ENCODE measurements at places on chromosomes 2 and 18.
A peak's percentile ranks its signal among the peaks of the same experiment; 100 is the strongest.

DNA sequence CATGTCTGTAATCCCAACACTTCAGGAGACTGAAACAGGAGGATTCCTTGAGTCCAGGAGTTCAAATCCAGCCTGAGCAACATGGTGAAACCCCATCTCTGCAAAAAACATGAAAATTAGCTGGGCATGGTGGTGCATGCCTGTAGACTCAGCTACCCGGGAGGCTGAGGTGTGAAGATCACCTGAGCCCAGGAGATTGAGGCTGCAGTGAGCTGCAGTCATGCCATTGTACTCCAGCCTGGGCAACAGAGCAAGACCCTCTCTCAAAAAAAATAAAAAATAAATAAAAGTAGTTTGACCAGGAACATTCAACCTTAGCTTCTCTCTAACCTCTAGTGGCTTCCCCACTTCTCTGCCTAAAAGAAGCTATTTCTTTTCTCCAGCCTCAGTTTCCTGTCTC is 23.8 kb downstream of the SH3BP4 start:
- no peak for DNase-seq

DNA sequence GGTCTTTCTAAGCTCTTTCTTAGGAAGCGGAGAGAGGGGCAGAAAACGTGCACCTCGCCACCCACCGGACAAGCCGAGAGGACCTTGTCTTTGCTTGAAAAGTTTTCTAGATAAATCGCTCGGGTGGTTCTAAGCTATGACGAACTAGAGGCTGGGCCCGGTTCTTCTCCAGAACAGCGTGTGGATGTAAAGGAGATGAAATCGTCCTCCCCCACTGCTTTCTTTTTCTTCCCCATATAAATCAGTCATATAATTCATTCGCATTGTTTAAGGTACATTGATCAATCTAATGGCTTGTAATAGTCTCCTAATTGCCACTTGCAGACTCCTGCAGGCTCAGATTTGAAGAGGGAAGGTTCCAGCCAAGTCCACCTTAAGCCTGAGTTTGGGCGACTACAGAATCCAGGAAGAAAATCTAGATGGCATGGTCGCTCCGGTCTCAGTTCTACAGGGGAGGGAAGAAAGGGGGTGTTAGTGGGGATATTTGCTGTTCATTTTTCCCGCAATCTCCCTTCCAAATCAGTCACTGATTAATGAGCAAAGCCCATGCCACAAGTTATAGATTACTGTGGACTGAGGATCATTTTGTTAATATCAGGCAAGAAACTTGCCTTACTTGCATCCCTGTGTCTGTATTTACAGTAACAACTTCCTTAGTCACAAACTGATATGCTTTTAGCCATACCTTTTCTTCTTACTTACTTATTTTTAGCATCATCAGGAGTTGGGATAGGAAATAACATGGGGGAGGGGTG is 5.6 kb upstream of the SP9 start:
- DNase-seq: no peak

DNA sequence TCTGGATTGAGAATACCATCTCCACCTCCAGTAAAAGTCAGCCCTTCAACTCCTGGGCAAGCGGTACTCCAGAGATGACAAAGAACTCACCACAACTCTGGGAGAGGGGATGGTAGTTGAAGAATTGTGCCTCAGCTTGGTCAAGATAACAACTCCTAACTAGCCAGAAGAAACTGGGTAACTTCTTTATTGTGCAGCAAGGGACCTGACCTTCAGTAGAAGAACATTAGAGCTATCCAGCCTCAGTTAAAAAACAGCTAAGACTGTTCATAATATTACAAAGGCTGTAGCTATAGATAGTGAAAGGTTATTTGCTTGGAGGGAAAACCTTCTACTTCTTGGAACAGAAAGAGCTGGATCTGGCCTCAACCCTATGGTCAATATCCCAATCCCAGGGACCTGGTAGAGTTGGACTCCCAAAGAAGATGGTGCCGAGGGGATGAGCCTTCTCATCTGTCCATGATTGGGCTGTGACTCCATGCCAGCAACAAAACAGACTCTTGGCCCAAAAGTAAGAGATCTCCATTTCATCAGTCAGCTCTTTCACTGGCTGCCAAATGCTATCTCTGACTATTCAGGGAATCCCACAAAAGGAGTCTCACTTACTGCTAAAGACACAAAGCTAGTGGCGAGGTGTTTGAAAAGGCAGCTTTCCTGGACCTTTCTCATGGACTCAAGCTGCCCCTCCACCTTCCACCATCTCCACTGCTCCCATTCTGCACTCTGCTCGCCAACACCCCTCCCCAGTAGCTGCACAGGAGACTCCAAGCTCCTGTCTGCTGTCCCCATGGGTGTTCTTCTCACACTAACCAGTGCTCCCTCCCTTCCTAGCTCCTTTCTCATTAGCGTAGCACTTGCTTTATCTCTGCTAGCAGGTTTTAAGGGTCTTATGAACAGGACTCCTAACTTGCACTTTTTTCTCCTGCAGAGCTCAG is 145.8 kb downstream of the CAPN13 start:
- no peak for DNase-seq

DNA sequence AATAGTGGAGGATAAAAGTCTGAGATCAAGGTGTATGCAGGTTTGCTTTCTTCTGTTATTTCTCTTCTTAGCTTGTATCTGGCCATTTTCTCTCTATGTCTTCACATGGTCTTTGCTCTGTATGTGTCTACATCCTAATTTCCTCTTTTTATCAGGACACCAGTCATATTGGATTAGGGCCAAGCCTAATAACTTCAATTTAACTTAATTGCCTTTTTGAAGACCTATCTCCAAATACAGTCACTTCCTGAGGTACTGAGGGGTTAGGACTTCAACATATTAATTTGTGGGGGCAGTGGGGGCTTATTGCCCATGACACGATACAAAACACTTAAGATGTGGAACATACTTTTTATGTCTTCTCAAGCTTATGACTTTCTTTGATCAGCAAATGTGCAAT is 632.9 kb upstream of the CELF4 start:
- DNase-seq: no peak

DNA sequence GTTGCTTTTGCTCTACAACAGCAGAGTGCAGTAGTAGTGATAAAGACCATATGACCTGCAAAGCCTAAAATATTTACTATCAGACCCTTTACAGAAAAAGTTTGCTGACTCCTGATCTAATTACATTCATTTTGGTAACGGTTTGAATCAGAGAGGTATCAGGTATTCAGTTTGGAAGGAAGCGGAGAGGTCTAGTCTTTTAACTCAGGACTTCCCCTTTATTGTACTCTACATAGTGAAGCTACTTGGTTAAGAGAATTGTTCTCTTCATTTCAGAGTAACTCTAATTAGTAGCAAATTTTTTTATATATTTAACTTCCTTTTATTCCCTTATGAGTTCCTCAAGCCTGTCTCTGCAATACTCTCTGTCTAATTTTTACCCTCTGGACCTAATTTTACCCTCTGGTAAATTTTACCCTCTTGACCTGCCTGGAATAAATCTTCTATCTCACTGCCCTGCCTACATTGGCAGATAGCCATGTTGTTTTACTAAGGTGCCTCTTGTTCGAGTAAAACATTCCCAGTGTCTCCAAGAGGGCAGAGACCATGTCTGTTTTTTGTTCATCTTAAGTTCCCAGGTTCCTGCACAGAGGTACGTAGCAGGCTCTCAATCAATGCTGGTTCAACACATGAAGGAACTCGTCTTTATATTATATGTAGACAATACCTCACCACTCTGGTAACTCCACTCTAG is 170.6 kb downstream of the DNAH6 start:
- DNase-seq: no peak

- no peak for DNase-seq
Measured at GRCh38 chr2:176885001-176885643, 327.5 kb upstream of the HNRNPA3 start.

DNA sequence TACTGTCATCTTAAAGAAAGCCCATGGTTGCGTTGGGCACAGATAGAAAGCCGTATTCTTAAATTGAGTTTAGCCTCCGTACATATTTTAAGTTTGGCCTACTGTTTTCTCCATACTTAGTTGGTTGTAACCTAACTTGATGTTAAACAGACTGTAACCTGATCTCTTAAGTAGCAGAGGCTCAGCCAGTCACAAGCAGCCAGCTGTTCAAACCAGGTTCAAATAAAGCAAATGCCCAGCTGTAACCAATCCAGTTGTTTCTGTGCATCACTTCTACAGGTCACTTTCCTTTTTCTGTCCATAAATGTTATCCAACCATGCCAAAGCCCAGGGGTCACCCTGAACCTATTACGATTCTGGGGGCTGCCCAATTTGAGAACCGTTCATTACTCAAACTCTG is 10.0 kb upstream of the THADA start:
- DNase-seq: no peak

GRCh38 chr2:2561346-2562095 is 230.4 kb upstream of the MYT1L start:
- no peak for DNase-seq

GRCh38 chr2:115234737-115235136 is 792.3 kb downstream of the DPP10 start:
- no peak for DNase-seq

- DNase-seq: peak; percentile 55
Measured at GRCh38 chr18:3397031-3397750, 52.8 kb upstream of the TGIF1 start.

- peak; percentile 12 for DNase-seq
Measured at GRCh38 chr2:118834440-118834810, 13.0 kb downstream of the EN1 start.

DNA sequence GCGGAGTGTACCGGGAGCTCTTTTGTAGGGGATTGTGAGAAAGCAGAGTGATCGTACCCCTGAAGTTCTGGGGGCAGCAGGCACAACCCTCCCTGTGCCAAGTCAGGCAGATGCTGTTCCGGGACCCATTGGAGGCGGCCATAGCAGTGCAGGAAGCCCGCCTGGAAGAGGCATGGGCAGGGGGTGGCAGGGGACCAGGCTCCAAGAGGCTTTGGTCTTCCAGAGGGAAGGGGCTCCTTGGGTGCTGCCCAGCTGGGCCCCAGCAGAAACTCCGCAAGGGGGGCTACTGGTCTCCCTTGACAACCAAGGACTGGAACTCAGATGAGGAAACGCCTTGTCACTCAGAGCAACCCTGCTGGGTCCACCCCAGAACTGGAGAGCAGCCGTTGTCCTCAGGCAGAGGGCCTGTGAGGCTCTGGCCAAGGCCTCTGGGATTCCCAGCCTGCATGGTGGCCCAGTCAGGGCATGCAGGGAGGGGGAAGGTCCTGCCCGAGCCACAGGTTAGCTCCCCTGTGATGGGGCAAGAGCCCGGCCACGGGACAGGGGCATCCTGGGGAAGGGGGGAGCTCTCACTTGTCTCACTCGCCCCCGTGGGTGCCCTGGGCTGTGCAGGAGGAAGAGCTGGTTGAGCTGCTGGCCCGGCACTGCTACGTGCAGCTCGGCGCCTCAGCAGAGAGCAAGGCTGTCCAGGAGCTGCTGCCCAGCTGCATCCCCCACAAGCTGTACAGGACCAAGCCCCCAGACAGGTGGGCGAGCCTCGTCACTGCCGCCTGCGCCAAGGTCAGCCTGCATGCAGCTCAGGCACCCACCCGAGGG is 21.0 kb upstream of the GPR17 start:
- no peak for DNase-seq

DNA sequence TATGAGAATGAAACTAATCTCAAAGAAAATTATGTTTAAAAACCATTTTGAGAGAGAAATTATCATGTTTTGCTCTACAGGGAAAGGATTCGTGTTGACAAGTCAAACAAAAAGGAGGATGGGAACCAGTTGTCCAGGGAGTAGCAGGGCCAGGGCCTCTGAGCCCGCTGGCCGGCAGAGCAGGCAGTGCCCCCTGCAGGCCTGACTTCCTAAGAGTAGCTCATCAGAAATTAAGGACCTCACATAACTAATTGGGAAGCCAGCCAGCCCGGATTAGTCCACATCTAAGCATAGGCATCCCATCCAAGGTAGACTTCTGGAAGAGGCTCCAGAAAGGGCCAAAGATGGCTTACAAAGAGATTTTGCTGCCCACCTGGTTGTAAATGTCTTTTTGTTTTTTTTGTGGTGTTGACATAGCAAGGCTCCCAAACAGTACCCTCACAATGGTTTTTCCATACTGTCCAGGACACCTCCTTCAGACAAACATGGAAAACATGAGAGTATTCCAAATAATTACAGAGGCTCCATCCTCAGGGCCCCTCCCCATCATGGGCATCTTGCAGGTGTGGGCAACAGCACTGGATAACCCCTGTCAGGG is 241.2 kb upstream of the TANK start:
- no peak for DNase-seq

GRCh38 chr2:239722760-239723470 is 302.2 kb downstream of the NDUFA10 start:
- no peak for DNase-seq

DNA sequence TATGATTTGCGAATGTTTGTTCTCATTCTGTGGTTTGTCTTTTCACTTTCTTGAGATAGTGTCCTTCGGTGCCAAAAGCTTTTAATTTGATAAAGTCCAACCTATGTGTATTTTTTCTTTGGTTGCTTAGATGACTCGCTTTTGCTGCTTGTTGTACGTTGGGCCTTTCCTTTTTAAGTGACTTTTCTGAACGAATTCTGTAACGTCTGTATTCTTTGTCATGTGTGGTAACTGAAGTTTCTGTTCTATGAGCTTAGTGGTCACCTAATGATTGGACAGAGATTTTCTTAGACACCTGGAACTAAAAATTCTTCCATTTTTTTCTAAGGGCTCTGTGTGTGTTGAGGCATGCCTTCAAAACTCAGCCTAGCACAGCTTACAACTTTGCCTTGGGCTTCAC is 19.6 kb upstream of the PROKR1 start:
- DNase-seq: no peak

GRCh38 chr2:40591774-40592173 is 139.9 kb upstream of the SLC8A1 start:
- no peak for DNase-seq

DNA sequence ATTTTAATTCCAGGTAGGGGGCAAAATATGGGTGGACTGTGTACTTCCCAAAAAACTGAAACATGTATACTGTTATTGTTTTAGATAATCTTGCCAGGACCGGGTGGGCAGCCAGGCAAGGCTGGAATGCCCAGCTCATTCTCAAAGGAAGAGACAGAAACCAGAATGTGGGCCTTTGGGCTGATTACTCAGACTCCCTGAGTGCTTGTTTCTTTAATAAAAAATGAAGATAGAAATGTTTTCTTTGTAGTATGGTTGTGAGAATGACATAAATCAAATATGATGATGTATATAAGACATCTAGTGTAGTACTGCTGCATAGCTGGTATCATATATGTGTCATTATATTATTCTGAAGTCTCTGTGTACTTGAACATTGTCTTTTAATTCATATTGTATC is 231.6 kb upstream of the NT5C1B start:
- no peak for DNase-seq

- no peak for DNase-seq
Measured at GRCh38 chr2:176566961-176567360, 297.7 kb downstream of the MTX2 start.

DNA sequence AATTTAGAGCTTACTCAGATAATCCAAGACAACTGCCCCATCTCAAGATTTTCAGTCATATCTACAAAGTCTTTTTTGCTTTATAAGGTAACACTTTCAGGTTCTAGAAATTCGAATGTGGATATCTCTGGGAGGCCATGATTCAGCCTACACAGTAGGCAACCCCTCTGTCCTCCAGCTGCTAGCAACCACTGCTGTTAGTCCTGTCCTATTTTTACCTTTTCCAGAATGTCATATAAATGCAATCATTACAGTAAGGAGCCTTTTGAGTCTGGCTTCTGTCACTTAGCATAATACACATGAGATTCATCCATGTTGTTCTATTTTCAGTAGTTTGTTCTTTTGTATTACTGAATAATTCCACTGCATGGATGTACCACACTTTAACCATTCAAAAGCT is 28.5 kb upstream of the MARCHF7 start:
- no peak for DNase-seq
